ENCODE measurements at places on chromosomes 11 and 22.

GRCh38 chr11:20075627-20076026, 84.6 kb downstream of the DBX1 start:
- no peak for DNase-seq

GRCh38 chr11:10481560-10482349, 26.7 kb downstream of the AMPD3 start:
- DNase-seq, result no peak

DNA sequence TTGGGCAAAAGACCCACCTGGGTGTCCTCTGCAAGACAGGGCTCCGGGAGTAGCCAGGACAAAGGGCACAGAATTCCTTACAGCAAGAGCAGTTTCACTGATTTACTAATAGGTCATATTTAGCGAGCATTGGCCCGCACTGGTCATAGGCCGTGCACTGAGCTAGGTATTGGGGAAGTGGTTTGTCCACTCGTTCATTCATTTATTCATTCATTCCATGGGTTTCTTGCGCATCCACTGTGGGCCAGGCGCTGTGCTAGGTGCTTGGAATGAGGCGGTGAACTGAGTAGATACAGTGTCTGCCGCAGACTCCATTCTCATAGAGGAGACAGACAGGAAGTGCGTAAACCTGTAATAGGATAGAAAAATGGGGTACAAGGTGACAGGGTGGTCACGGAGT, 13.2 kb upstream of the LINC01488 start:
- no peak for DNase-seq

GRCh38 chr11:742571-743201, 4.6 kb upstream of the TALDO1 start:
- DNase-seq, result no peak

- no peak for DNase-seq
These were observed 57.7 kb downstream of the NCAM1 start for GRCh38 chr11:113018913-113019312.

Measured in fibroblast of skin of right biceps (primary cell).